Activated CD8-positive, alpha-beta T cell treated with anti-CD3 and anti-CD28 coated beads, Interleukin-2, amount 10 ng/mL, durations not matched to agents 7 days and 5 days (primary cell): ENCODE measurements at places on chromosomes 12 and 14. TPM values are rescaled to one million over a fixed set of nuclear protein-coding genes. Genes with fewer than 3 reads are reported as not detected.
A peak's percentile ranks its signal among the peaks of the same experiment; 100 is the strongest.

Gene RNU6-7
- not detected for total RNA-seq

DNA sequence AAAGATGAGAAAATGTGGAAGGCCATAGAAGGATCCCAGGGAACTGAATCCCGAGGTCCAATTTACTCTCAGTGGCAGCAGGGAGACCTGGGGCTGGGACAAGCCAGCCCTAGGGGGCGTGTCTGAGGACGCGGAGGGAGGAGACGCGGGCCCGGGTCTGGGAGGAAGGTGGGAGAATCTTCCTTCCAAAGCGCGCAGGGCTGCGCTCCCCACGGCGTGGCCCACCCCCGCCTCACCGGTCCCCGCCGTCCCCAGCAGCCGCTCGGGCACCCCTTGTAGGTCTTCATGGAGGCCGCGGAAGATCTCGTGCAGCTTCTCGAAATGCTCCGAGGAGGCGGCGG lies 323 bp downstream of the VTI1B start:
- DNase-seq = peak; percentile 56

GRCh38 chr14:94748667-94749347 lies 21.1 kb downstream of the GSC start:
- DNase-seq = peak; percentile 42

GRCh38 chr14:31045501-31046080 lies 19.4 kb upstream of the STRN3 start:
- no peak for DNase-seq

GRCh38 chr14:91253795-91254323 lies 9.4 kb upstream of the GPR68 start:
- DNase-seq = no peak

Gene SPRING1
- 32.5 TPM for total RNA-seq

Gene CIDEB
- total RNA-seq = 47.2 TPM

GRCh38 chr14:71011479-71011878 lies 104.2 kb downstream of the PCNX1 start:
- DNase-seq = no peak

Gene PTPRR
- total RNA-seq = not detected

DNA sequence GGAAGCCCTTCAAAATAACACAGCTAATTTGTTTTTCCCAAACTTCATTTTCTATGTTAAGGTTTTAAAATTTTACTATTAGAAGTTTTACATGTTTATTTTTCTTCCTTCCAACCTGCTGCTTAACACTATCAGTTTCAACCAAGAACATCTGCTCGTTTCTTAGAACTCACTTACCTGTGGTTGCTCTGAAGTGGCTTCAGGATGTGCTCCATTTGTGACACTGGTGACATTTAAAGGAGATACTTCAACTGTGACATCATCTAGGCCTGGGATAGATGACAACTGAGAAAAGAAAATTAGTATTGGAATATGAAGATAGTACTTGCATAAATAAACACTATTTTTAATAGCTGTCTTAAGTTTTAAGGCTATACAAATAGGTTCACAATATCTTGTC lies 17.9 kb downstream of the WASHC3 start:
- DNase-seq = peak; percentile 72

Gene GPR84
- 0.32 TPM for total RNA-seq
